ENCODE measurements at places on chromosomes 7 and 10.

DNA sequence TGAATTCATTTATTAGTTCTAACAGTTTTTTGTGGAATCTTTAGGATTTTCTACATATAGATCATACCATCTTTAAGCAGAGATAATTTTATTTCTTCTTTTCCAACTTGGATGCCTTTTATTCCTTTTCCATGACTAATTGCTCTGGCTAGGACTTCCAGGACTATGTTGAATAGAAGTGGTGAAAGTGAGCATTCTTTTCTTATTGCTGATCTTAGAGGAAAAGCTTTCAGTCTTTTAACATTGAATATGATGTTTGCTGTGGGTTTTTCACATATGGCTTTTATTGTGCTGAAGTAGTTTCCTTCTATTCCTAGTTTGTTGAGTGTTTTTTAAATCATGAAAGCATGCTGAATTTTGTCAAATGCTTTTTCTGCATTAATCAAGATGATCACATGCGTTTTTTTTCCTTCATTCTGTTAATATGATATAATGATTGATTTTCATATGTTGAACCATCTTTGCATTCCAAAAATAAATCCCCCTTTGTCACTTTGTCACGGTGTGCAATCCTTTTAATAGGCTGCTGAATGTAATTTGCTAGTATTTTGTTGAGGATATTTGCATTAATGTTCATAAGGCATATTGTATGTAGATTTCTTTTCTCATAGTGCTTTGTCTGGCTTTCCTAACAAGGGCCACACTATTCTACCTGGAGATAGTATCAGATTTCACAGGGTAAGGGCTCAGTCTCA is 92.9 kb downstream of the ZNF467 start:
- DNase-seq = no peak

- DNase-seq = no peak
Measured at GRCh38 chr10:98446151-98446660, 529 bp downstream of the HPS1 start.

GRCh38 chr10:116255886-116256751 is 16.9 kb downstream of the GFRA1 start:
- DNase-seq = no peak

DNA sequence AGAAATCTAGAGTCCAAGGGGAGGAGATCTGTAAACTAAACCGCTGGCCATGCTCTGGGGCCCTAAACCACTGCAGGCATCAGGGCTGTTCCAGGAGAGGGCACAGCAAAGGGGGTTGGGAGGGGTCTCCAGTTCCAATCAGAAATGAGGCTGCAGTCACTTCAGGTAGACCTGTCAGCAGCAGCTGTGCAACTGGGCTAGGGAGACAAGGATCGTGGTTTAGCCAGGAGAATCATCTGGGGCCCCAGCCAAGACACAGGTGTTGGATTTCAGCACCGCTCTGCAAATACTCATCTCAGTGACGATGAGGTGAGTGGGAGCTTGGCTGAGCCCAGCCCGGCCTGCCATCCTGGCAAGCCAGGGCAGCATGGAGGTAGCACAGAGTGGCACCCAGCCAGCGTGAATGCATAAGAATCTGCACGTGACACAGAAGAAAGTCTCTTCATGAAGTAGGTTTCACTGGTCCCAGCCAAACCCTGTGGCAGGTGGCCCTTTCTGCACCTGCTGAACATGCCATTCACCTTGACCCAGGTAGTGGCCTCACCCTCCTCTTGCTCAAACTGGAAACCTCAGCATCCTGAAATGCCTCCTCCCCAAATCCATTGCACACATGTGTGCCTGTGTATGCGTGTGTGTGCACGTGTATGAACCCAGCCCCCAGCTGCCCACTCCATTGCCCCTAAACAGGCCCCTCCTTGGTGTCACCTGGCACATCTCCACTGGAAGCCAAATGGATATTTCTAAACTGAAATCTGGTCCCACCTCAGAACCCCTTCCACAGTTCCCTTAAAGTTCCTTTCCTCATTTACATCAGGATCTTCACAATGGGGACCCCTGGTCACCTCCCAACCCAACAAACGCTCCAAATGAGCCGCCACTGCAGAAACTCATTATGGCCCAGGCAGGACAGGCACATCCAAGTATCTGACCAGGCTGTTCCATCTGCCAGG is 9.6 kb downstream of the GPRIN2 start:
- peak; percentile 15 for DNase-seq
